ENCODE measurements at places on chromosomes 2 and 18.

GRCh38 chr2:241950413-241951315, 81.1 kb downstream of the RTP5 start:
- no peak for DNase-seq

GRCh38 chr2:235543128-235543750, 49.4 kb downstream of the AGAP1 start:
- DNase-seq, result no peak

DNA sequence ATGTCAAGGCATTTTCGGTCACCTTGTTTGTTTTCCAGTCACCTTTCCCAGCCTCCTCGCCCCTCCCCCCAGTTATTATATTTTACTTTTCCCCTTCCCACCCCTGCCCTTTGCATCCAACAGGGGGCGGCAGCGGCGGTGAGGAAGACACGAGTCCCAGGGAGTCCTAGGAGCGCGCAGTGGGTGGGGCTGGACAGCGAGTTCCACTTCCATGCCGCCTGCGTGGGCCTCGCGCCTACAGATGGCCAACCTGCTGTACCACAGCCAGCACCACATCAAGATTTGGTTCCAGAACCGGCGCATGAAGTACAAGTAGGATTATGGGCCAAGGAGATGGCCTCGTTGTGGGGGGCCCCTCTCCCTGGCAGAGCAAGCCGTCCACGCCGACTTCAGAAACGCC, 37.2 kb upstream of the EVA1A start:
- no peak for DNase-seq

DNA sequence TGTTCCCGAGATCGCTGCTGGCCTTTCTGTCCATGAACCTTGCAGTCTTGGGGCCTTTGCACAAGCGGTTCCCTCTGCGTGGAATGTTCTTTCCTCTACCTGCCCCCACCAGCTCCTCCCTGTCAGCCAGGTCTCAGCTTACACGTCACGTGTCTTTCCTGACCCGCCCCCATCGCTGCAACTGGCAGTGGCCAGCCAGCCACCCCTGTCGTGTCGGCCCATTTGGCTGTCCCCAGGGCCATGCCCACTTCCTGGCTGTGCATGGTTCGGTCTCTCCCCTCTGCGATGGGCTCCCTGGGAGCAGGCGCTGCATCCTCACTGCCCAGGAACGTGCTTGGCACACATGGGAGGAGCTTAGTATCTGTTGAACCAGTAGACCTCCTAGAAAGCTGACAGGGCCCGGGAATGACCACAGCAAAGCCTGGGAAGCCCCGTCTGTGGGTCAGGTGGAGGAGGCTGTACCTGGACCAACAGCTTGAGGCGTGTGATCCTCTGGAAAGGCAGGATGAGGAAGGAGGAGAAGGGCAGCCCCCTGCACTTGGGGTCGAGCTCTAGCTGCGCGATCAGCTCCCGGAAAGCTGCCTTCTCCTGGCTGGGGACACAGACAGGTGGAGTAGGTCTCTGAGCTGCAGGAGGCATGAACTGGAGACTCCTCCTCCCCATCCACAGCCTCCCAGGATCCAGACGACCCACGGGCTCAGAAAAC, 21.0 kb downstream of the SNORC start:
- no peak for DNase-seq

DNA sequence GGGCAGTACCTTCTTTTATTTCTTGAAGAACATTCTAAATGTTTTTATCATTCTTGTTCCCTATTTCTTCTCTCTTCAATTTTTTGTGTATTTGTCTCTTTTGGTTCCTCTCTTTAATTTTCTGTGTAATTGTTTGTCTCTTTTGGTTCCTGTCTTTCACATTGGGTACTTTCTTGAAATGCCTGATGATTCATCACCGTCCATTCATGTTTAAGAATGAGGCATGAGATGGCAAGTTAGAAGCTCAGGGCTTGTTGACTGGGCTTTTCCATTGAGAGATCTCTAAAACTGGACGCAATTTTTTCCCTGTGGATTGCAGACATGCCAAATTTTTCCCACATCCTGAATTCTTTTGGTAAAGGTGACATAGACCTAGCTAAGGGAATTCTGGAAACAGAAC, 33.7 kb upstream of the IL1R2 start:
- DNase-seq, result no peak

DNA sequence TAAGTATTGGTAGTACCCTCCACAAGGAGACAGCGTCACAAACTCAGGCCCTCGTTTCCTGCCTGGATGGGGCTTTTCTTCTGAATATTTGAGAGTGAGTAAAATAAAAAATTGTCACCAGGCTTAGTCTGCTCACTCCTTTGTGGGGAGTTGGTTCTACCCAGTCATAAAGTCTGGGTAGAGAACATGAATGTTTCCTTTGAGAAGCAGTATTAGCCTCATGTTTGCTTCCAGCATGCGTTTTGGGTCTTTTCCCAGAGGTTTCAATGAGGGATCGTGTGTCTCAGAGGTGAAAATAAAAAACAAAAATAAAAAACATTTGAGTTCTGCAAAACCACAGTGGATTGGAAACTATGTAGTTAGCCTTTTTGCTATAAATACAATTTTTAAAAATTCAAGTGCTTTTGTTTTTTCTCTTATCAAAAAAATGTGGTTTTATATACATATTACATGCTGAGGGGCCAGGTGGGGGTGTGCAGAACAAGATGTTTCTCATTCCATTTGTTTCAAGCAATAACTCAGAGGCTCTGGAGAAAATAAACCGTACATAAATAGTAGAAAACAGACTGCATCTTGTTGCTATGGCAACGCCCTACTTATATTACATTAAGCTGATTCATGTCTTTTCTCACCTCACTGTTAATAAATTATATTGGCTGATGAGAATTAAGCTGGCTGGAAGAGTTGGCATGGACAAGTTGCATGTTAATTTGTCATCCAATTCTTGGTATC, 225.4 kb upstream of the FBXO11 start:
- no peak for DNase-seq

- no peak for DNase-seq
These were observed 340.8 kb downstream of the RDH14 start for GRCh38 chr2:18219676-18220075.

GRCh38 chr2:236618370-236618769, 48.7 kb downstream of the ACKR3 start:
- DNase-seq, result no peak

- no peak for DNase-seq
These were observed 233.7 kb upstream of the SPOPL start for GRCh38 chr2:138267902-138268254.

DNA sequence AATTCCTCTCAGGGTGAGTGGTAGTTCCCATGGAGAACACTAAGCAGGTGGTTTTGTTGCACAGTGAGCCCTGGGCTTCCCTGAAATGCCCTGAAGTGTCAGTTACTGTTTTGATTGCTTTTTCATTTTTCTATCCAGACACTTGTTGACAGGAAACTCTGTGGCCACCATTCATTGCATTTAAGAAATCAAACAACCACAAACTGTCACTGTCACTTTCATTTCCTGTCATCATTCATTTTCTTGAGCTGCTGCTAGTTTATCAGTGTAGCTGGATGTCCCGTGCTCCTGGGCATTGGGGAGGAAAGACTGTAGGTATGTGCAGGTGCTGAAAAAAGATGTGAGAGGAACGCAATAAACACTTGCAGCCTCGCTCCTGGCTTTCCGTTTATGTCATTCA, 891.6 kb upstream of the ZEB2 start:
- DNase-seq, result no peak

GRCh38 chr2:34899079-34899478, 1300.0 kb upstream of the FAM98A start:
- DNase-seq, result no peak

DNA sequence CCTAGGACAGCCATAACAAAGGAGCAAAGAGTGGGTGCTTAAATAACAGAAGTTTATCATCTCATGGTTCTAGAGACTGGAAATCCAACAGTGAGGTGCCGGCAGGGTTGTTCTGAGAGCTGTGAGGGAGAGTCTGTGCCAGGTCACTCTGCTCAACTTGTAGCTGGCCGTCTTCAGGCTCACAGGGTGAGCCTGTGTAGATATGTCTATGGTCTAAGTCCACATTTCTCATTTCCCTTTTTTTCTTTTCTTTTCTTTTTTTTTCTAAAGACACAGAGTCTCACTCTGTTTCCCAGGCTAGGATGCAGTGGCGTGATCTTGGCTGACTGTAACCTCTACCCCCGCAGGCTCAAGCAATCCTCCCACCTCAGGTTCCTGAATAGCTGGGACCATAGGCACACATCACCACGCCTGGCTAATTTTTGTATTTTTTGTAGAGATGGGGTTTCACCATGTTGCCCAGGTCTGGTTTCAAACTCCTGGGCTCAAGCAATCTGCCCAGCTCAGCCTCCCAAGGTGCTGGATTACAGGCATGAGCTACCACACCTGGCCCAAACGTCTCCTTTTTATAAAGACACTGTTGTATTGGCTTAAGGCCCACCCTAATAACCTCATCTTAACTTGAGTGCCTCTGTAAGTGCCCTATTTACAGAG, 142.2 kb downstream of the SP3 start:
- DNase-seq, result no peak

DNA sequence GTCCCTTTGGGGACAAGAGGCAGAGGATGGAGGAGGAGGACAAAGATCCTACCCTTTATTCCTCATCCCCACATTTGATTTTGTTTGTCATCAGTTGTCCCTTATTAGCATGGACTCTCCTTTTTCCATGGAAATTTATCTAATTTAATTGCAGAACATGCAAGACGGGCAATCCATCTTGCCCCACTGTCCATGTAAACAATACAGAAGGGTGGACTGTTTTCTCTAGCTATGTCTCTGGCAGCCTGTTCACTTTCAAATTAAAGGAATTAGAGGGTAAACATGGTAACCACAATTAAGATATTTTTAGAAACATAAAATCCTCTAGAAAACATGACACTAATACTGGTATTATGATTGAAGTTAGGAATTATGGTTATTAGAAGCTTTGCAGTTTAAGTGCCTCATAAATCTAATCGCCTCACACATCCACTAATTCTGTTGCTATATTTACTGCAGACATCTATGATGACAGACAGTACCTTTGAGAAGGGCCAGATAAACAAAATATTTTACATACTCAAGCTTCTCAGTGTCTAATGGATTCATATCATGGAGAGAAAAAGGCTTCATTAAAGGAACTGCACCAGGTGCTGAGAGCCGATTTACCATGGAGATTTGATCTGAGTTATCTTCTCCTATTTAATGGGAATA, 215.5 kb downstream of the LNPK start:
- DNase-seq, result no peak

- no peak for DNase-seq
These were observed 545 bp downstream of the GTF3C2 start for GRCh38 chr2:27356056-27356381.
